Chondrocyte (in vitro differentiated cells): ENCODE measurements at places on chromosomes 1 and 21.

GRCh38 chr1:94954263-94955220 lies 27.6 kb upstream of the CNN3 start:
- no peak for DNase-seq

- no peak for DNase-seq
Observed at GRCh38 chr1:20160034-20160433, 20.9 kb downstream of the PLA2G2F start.

- no peak for DNase-seq
Observed at GRCh38 chr1:63475761-63476160, 47.3 kb downstream of the ITGB3BP start.

- no peak for DNase-seq
Observed at GRCh38 chr1:96309783-96310182, 411.8 kb upstream of the PTBP2 start.

GRCh38 chr1:162087111-162087510 lies 17.6 kb downstream of the NOS1AP start:
- no peak for DNase-seq
